ENCODE measurements at places on chromosomes 1 and 21.

DNA sequence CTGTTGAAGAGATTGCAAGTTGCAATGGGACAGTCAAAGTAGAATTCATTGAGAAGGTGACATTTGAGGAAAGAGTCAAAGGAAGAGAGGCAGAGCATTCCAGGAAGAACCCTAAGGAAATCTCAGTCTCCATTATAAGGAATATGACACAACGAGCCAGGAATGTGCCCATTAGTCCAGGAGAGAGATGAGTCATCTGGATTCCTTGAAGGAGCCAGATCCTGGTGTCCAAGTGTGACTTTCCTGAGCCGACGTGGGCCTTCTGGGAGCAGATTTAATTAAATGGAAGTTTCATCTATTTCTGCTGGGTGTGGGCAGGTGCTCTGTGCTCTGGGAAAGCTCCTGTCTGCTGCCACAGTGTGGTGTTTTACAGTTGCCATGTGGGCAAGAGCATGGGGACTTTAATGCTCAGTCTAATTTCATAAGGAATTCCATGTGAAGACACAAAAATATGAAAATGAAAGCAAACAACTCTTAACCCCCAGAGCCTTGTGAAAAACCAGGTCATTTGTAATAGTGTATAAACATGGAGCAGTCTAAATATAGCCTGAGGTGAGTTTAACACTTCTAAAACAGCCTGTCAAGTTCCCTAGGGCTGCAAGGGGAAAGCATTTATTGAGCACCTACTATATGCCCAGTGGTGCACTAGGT, 111.4 kb upstream of the ARTN start:
- DNase-seq = no peak

DNA sequence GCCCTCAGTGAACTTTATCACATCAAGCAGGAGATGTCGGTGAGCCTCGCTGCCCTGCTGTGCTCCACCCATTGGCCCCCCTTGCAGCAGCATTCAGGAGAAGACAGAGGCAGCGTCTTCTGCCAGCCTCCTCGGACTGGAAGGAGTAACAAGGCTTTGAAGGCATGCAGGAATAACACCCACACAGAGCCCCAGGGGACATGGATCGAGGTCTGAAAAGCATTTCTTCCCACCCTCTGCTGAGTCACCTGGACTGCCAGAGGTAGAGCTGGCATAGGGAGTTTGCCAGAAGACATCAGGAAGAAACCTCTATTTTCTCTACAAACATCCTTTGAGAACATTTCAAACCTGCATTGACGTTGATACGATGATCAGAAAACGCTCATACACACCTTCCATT, 42.9 kb downstream of the COL18A1 start:
- DNase-seq = no peak

DNA sequence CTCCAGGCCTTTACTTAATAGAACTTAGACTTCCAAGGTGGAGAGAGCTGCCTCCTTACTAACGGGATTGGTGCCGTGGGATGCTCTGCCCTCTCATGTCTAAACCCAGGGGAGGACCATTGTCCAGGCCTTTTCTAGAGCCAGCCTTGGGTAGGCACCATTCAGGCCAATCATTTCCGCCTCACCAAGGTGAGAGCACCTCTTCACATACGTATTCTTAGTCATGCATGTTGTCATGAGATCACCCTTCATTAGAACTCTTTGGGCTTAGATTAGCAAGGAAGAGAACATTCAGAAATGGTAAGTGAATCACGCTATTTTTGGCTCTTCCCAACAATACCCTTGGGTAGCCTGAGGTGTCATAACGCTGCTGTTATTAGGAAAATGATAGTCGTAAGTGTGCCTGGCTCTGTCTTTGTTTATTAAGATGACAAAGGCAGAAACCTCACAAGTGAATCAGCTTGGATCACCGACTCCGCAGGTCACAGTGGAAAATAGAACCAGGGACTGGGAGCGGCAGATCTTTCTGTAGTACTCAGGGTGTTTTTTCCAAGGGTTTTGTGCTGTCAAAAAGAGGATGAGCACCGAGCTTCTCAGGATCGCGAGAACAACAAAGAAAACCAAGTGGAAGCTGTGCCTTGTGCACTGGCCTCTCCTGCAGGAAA, 55.0 kb downstream of the HUNK start:
- DNase-seq = no peak

DNA sequence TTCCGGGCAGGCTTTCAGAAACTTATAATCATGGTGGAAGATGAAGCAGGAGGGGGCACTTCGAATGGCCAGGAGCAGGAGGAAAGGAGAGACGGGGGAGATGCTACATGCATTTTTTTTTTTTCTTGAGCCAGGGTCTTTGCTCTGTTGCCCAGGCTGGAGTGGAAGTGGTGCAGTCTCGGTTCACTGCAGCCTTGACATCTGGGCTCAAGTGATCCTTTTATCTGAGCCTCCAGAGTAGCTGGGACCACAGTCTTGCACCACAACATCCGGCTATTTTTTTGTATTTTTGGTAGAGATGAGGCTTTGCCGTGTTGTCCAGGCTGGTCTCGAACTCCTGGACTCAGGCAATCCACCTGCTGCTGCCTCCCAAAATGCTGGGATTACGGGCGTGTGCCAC, 61.6 kb downstream of the SELENOF start:
- DNase-seq = no peak

- no peak for DNase-seq
Observed at GRCh38 chr1:229058729-229059128, 212.2 kb upstream of the RAB4A start.

GRCh38 chr1:229229721-229230139, 41.2 kb upstream of the RAB4A start:
- no peak for DNase-seq

DNA sequence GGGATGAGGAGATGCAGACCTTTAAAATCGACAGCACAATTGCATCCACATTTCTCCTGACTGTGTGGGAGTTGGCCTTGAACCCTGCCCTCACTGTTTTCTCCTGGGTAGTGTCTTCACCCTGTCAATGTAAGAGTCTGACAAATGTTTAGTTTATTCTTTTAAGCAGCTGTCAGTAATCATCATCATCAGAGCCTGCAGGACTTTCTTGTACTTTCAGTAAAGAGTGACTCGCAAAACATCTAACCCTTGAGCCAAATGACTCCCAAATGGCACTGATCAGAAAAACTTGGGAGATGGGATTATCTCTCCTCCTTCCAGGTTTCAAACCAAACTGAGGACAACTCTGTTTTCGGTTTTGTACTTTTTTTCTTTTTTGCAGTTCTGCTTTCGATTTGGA, 460.2 kb downstream of the KIF26B start:
- DNase-seq = no peak

DNA sequence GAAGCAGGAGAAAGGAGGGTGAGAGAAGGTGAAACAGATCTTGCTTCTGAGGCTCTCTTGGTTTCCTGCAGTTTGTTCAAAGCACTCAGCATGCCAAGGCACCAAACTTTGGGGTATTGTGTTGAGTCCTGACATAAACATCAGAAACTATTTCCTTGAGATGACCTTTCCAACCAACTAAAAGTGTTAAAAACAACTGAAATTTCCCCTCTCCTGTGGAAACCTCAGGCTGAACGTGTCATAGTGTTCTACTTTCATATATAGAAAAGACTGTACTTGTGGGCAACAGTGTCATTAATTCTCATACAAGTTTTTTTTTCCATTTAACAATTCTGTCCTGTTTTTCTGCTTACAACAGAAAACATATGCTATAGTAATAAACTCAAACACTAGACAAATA, 6.3 kb upstream of the LYST start:
- no peak for DNase-seq

DNA sequence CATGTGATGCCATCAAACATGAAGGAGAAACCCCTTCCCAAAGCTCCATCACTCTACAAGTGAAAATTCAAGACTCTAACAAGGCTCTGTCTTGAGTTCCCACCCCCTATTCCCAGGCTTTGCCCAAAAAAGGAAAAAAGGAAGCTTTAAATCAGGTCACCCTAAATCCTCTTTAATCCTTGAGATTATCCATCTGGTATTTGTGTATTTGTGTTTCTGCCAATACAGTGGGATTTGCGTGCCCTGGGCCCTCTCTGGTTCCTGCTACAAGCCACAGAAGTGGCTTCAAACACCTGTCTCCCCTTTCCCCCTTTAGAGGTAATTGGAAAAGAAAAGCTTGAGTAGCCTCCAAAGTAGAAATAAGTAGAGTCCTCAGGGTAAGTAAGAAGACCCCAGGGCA, 120.4 kb downstream of the EDEM3 start:
- DNase-seq = no peak

DNA sequence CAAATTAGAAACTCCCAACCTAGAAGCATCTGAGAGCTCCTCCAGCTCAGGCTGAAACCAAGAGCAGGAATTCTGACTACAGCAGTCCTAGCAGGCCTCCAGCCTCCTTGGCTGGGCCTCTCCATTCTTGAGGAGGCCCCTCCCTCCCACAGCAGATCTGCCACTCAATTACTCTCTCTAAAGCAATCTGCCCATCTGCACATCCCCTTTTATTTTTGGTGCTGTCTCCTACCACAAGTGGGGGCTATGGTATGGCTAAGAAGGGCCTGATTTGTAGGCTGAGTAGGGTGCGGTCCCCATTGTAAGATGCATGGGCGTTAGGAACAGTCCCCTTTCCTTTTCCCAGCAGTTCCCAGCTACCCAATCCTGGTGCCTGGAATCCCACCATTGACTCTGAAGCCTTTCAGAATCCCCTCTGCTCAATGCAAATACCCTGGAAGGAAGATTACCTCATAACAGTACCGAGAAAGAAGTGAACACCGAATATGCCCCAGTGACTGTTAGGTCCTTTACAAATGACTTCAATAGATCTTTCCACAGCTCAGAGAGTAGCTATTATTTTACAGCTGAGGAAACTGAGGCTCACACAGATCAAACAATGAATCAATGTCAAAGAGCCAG, 11.6 kb upstream of the TTC39A start:
- DNase-seq = no peak

DNA sequence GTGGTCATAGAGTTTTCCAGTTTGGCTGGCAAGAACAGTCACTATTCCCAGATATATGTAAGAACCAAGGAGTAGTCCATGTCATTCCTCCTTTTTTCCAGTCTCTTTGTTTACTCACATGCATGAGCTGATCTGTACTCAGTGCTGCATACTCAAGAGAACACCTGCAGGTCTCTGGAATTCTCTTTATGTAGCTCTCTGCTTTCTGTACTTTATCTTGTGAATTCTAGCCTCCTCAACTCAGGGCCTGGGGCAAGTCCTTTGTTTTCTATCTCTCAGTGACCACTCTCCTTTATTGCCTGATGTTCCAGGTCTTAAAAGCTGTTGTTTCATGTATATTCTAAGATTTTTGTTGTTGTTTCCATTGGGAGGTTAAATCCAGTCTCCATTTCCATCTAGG, 478.9 kb downstream of the DPYD start:
- DNase-seq = no peak

DNA sequence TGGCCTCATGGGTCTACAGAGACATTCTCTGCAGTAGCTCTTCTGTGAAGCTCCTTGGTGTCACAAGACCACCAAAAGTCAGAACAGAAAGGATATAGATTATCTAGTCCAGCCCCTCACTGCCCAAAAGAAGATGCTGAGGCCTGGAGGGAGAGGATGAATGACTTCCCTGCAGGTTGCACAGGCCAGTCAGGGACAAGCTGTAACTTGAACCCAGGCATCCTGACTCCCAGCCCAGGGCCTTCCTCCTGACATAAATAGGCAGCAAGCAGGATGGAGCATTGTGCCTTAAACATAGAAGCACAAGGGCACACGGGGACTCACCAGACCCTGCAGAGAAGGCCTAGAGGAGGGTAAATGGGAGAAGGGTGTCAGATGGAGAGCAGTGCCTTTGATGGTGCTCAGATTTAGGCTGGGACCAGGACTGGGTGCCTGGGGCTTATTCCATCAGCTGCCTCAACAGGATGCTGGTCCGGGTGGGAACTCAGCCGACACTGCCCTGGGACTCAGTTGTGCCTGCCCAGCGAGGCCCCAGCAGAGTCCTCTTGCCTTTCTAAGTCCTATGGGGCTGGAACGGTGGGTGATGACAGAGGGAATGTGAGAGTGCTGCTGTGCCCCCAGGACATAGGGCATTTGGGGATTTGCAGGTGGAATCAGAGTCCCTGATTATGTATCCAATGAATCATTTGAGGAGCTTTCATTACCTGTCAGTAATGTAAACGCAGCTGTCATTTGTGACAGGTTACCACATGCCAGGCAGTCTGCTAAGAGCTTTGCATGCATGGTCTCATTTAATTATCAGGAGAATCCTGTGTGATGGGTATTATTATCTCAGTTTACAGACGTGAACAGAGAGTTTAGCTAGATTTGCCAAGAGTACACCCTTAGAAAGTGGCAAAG, 13.2 kb downstream of the S100A7A start:
- DNase-seq = peak; percentile 17

DNA sequence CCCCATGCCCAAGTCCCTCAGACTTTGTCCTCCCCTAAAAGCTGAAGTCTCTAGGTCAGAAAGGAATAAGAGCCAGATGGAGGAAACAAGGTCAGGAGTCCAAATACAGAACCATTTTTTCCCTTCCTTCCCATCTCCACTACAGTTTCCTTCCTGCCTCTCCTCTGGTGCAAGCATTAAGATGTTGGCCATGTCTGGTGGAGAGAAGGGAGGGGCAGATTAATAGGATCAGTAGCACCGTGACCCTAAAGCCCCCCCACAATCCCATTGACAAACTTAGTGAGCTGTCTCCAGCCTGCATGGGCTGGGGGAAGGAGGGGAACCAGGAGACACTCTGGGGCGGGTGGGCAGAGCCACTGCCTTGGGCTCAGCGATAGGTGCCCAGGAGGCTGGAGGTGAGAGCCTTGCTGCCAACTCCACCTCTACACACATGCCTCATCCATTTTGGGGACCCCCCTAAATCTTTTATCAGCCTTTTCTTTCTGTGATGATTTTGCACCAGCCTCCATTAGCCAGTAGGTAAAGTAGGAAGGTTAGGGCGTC, 59.8 kb downstream of the RHBG start:
- no peak for DNase-seq

DNA sequence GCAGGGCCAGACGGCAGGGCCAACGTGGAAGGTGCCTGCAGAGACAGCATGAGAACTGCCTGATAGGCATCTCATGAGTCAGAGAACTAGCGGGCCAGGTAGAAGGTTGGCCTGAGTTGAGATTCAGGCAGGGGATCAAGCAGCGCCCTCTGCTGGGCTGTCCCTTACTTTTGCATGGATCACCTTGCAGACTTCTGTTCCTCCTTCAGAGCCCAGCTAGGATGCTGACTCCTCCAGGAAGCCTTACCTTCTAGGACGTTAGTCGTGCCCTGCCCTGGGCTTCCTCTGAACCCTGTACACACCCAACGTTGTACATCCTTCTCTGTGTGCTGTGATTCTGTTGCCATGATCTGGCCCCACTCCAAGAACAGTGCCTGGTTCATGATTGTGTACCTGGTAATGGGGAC, 231.3 kb upstream of the VAMP3 start:
- peak; percentile 27 for DNase-seq

- DNase-seq = no peak
Observed at GRCh38 chr1:212651977-212652376, 43.4 kb downstream of the ATF3 start.

- no peak for DNase-seq
Observed at GRCh38 chr1:199706826-199707606, 320.5 kb upstream of the NR5A2 start.

Data from NCI-H1930 (cell line).